ENCODE measurements at places on chromosomes 4 and X.

DNA sequence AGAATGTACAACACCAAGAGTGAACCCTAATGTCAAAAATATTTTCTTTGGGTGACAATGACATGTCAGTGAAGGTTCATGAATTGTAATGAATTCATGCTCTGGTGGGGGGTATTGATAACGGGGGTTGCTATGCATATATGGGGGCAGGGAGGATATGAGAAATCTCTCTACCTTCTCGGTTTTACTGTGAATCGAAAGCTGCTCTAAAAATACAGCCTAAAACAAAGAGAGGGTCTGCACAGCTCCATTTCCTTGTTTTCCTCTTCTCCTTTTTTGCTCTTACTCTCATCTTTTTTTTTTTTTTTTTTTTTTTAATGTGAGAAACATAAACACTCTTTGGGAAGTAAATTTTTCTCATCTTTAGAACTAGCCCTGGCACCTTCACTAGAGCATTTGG, 85.8 kb downstream of the DCTD start:
- no peak for DNase-seq

DNA sequence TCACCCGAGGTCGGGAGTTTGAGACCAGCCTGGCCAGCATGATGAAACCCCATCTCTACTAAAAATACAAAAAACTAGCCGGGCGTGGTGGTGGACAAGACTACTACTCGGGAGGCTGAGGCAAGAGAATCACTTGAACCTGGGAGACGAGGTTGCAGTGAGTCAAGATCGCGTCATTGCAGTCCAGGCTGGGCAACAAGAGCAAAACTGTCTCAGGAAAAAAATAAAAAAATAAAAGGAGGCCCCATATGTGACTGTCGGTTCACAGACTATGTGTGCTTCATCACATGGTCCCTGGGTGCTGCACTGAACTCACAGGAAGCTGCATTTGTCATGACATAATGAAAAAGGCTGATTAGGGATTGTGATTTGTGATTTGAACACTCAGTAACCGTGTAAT, 6.4 kb downstream of the TRIML1 start:
- no peak for DNase-seq

DNA sequence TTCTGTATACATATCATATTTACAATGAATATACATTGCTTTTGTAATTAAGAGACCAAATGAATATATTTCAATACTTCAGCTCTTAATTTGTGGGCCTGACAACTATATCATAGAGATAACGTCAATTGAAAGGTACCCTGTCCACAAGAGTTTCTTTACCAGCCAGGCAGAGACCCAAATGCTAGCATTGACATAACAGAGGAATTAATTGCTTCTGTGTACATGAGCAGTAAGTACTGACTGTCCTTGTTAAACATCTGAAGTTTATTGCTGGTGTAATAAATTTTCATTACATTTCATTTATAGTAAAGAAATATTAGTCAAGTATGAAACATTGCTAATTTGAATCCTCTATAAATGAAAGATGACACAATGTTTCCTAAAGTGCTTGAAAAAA, 910.8 kb downstream of the CCSER1 start:
- no peak for DNase-seq

GRCh38 chr4:19913650-19914049, 338.1 kb upstream of the SLIT2 start:
- DNase-seq = no peak
